ENCODE measurements at places on chromosomes 7 and 10.
A peak's percentile ranks its signal among the peaks of the same experiment; 100 is the strongest.

DNA sequence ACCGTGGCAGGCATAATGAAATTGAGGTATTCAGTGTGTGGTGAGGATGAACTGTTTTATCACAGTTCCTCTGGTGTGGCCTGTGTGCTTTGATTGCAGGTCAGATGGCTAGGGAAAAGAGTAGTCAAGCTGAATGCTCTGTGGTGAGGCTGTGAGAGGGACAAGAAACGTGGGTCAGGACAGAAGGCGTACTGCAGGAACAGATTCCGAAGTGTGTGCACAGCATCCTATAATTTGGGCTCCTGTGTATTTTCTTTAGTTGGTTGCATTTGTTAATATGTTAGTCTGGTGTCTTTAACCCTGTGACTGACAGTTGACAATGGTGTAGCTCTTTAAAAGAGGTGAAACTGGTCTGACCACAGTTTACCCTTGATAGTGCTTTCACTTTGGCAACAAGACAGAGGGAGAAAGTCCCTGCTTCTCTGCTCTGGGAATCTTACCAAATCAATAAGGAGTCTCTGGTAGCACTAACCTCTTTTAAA is 76.5 kb downstream of the AUTS2 start:
- no peak for DNase-seq

GRCh38 chr7:95509199-95509598 is 23.5 kb downstream of the ASB4 start:
- DNase-seq: peak; percentile 22

- no peak for DNase-seq
Measured at GRCh38 chr10:60517805-60518204, 128.1 kb upstream of the ANK3 start.

DNA sequence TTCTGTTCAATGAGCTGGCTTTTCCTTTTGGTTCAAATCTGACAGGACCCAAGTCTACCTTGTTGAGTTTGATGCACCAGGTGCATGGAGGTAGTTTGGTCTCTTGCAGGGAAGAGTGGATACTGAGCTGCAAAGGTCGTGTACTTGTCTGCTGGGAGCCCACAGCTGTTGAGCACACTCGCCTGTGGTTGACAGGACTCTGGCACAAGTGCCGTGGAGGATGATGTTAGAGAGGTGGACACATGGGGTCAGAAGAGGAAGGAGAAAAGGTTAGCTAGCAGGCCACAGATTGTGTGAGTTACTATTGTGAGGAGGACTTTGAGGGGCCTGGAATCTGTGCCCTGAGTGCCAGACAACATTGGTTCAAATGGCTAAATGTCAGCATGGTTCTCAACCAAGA is 197.3 kb downstream of the CREB5 start:
- no peak for DNase-seq

DNA sequence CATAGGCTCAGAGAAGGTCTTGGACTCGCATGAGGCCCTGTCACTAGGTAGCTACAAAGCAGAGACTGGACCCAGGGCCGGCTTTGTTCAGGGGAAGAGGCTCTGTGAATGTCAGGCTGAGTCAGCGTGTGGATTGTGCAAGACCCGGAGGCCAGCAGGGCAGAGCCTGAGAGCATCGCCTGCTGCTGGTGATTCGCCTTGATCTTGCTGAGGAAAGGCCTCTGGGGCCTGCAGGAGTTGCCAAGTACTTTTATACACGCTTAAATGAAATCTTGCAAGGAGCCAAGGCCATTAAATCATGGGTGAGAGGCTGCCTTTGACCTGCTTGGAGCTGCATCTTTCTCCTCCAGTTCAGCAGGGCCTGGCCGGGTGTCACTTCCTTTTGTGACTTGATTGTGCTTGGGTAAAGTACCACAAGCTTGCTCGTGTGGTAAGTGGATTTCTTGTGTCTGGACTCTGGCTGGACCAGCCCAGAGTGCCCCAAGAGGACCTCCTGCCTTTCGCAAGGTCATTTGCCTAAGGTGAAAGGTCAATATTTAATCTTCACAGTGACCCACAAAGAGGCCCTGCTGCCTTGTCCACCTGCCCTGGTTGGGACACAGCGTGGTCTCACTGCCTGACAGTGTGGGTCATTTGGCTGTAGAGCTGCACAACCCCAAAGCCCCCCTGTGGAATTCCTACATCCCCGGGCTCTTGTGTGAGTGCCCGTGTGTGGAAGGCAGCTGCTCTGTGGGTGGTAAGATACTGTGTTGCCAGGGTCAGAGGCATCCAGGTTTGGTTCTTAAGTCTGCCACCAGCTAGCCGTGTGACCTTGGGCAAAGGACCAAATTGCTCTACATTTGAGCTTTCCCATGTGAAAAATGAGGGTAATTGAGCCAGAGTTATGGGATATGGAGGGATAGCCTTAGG is 38.6 kb upstream of the SH2D4B start:
- peak; percentile 97 for DNase-seq

- no peak for DNase-seq
Measured at GRCh38 chr10:122461729-122462532, 578 bp downstream of the HTRA1 start.

DNA sequence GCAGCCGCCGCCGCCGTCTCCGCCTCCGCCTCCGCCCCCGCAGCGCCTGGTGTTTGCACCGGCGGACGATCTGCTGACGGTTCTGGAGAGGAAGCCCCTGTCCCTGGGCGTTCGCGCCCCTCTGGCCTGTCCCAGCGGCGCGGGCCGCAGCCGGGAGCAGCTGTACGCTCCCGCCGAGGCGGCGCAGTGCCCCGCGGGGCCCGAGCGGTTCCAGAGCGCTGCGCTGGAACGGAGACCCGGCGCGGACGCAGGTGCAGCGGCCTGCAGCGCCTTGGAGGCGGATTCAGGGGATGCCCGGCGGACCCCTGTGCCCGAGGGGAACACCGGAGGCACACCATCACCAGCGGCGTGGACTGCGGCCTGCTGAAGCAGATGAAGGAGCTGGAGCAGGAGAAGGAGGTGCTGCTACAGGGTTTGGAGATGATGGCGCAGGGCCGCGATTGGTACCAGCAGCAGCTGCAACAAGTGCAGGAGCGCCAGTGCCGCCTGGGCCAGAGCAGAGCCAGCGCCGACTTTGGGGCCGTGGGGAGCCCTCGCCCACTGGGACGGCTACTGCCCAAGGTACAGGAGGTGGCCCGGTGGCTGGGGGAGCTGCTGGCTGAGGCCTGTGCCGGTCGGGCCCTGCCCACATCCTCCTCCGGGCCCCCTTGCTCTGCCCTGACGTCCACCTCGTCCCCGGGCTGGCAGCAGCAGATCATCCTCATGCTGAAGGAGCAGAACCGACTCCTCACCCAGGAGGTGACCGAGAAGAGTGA is 24.8 kb upstream of the ZNF735 start:
- DNase-seq: no peak

DNA sequence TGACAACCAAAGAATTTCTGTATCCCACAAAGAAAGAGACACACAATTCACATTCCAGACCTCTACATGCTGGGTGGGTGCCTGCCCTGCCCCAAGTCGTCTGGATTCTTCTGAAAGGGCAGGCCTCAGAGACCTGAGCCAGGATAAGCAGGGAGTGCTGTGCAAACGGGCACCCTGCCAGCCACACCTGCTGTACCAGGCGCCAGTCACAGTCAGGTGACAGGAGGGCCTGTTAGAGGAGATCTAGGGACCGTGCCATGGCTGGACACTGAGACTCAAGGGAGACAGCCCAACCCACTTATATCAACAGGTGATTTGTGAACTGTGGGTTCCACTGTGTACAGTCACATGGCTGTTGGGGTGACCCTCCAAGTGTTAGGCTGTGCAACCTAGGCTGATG is 103.1 kb upstream of the AFAP1L2 start:
- DNase-seq: no peak

- peak; percentile 78 for DNase-seq
Measured at GRCh38 chr7:80611779-80612178, 26.7 kb upstream of the CD36 start.

- no peak for DNase-seq
Measured at GRCh38 chr10:88161756-88162155, 298.3 kb downstream of the PTEN start.

GRCh38 chr7:141071260-141071854 is 2.5 kb upstream of the TMEM178B start:
- DNase-seq: no peak

- no peak for DNase-seq
Measured at GRCh38 chr7:104133238-104133637, 74.6 kb downstream of the ORC5 start.

- DNase-seq: no peak
Measured at GRCh38 chr7:29851487-29851886, 45.2 kb downstream of the WIPF3 start.

- no peak for DNase-seq
Measured at GRCh38 chr7:83077328-83077727, 85.4 kb downstream of the PCLO start.

DNA sequence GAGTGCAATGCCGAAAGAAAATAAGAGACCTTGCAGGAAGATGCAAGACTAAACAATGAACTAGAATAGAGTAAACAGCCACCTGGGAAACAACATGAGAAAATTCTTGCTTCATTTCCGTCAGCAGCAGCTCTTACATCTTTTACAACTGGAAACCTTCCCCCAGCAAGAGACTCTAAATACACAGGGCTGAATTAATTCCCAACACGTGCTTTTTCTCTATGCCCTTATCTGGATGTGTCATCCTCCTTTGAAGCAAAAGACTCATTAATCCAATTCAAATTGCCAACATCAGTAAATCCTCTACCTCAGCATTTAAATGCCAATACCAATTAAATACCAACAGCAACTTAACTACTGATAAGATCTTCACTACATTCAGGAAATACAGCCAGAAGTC is 99.0 kb upstream of the PDE1C start:
- no peak for DNase-seq

DNA sequence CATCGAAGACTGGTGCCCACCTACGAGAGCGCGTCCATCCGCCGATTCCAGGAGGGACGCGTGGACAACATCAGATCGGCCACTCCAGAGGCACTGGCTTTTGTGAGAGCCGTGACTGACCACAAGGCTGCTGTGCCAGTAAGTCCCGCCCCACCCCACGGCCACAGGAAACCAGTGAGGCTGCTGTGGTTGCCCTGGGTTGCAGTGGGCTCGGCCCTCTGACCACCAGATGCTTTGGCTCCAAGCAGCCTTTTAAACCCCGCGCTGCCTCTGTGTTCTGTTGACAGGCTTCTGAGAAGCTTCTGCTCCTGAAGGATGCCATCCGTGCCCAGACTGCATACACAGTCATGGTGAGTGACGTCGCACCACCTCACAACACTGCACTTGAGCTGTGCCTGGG is 24.4 kb upstream of the C10orf53 start:
- no peak for DNase-seq

GRCh38 chr7:91398341-91398740 is 134.1 kb downstream of the FZD1 start:
- no peak for DNase-seq

Data from HFFc6 (cell line).